ENCODE measurements at places on chromosomes 2 and 18. TPM values are rescaled to one million over a fixed set of nuclear protein-coding genes. Genes with fewer than 3 reads are reported as not detected.

CTLA4 gene
- not detected for total RNA-seq

PTGR3 gene
- 19.6 TPM for total RNA-seq

C2orf81 gene
- total RNA-seq: 1.00 TPM

GCG gene
- not detected for total RNA-seq

PGAP1 gene
- 11.6 TPM for total RNA-seq

TXNDC9 gene
- total RNA-seq: 73.5 TPM

B3GNT7 gene
- total RNA-seq: 0.11 TPM

FLACC1 gene
- total RNA-seq: 1.4 TPM

LINC00305 gene
- total RNA-seq: not detected

RAD51AP2 gene
- not detected for total RNA-seq

TUBA3E gene
- total RNA-seq: not detected

ROCK1 gene
- total RNA-seq: 51.2 TPM

SRD5A2 gene
- total RNA-seq: not detected

TET3 gene
- 4.2 TPM for total RNA-seq

MARCHF4 gene
- 3.1 TPM for total RNA-seq

ANKRD30B gene
- total RNA-seq: 0.55 TPM

TRPM8 gene
- not detected for total RNA-seq

ZNF396 gene
- total RNA-seq: 0.89 TPM

ARHGAP28 gene
- total RNA-seq: 5.9 TPM

RAMP1 gene
- total RNA-seq: 13.1 TPM

UGT1A6 gene
- not detected for total RNA-seq

ECEL1 gene
- not detected for total RNA-seq

ITGA6 gene
- total RNA-seq: 263 TPM

PRKRA gene
- total RNA-seq: 43.6 TPM

LBH gene
- total RNA-seq: 56.1 TPM

FAM117B gene
- total RNA-seq: 1.9 TPM

ANKRD30BL gene
- total RNA-seq: not detected

MSH6 gene
- total RNA-seq: 60.5 TPM

FKBP1B gene
- total RNA-seq: 10.9 TPM

GPR45 gene
- total RNA-seq: not detected

NOTO gene
- not detected for total RNA-seq

DRC1 gene
- total RNA-seq: 0.22 TPM

SCN2A gene
- total RNA-seq: 4.1 TPM

SCYGR4 gene
- total RNA-seq: not detected

LOXHD1 gene
- total RNA-seq: not detected

CNRIP1 gene
- total RNA-seq: 31.3 TPM

APOB gene
- total RNA-seq: under 0.01 TPM

SOWAHC gene
- total RNA-seq: 16.3 TPM

CPLX4 gene
- not detected for total RNA-seq

IL36B gene
- not detected for total RNA-seq

CABYR gene
- total RNA-seq: 7.2 TPM

CXCR2 gene
- not detected for total RNA-seq

DSEL gene
- 69.8 TPM for total RNA-seq

PID1 gene
- total RNA-seq: 5.7 TPM

PARD3B gene
- total RNA-seq: 13.7 TPM

ZNF236 gene
- 10.5 TPM for total RNA-seq

EDAR gene
- total RNA-seq: not detected
